ENCODE measurements at places on chromosomes 3 and 15.

DNA sequence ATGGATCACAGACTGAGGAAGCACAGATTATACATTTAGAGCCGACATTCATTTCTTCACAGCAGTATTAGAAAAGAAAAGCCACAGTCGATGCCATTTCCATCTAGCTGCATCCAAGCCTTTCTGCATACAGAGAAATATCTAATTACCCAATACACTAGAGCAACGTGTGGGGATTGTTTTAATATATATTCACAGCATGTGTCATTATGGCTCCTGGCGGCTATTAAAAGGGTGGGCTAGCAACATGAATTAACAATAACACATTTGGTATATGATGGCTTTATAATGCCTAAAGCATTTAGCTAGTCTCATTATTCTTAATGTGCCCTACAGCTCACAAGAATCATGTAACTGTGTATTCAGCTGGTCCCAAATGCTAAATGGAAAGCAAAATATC lies 1030.5 kb downstream of the FHIT start:
- no peak for DNase-seq

GRCh38 chr15:91953432-91953831 lies 99.9 kb downstream of the SLCO3A1 start:
- DNase-seq: no peak

GRCh38 chr3:32840086-32840841 lies 22.5 kb downstream of the TRIM71 start:
- DNase-seq: no peak

DNA sequence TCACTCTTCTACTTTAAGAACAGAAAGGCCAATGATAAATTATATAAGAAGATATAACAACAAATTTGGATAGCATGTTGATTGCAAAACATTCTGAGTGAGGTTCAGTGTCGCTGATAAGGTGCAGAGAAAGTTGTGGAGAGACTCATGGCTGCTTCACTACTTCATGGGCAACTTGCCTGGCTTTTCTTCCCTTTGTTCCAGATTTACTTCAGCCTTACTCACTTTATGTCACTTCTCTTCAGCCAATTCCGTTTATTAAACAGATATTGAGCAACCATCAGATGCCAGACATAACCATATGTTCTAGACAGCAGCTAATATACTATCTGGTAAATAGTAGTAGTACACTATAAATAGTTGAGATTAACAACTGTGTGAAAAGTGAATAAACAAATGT lies 150.0 kb upstream of the CHL1 start:
- DNase-seq: no peak

GRCh38 chr3:85180-85579 lies 111.4 kb upstream of the CHL1 start:
- no peak for DNase-seq

DNA sequence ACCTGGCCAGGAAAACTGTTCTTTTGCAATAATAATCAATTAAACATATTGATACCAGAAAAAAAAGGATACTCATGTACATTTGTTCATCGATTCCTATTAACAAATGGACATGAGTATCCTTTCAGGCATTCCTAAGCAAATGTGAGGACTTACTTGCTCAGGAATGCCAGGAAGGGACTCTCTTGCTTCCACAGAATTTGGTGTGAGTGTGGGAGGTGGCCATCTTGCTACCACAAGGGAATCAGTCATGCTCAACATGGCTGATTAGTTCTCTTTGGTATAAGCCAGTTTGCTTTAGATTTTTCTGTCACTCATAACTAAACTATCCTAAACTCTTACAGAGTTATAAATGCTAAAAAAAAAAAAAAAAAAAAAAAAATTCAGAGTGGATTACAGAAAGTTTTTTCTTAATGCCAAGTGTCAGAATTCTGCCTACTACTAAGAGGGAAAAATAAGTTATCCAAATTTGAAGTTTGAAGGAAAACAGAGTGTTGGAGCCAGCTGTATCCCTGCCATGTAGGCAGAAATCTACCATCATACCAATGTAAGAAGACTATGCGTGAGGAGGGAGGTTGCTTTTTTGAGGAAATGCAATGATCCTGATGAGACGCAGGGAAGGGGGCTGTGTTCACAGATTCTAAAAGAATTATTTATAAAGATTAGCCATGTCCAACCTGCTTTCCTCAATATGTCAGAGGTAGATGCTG lies 98.7 kb downstream of the PLD1 start:
- DNase-seq: no peak
